ENCODE measurements at places on chromosomes 6 and 20.

DNA sequence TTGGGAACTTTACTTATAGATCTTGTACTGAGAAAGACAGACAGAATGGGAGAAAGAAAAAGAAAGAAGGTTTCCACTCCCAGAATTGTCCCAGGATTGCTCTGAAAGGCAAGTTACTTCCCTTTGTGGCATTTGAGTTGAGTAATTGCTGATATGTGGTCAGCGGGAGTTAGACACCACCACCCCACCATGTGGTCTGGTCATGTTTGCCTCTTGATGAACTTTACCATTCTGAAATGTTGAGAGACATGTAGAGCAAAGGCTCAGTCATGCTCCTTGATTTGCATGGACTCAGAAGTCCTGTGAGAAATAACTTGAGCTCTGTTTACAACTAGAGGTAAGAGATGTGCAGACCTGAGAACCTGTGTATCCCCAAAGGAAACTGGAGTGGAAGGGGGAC lies 17.1 kb downstream of the TCF21 start:
- DNase-seq = no peak

GRCh38 chr20:9981829-9982228 lies 53.0 kb upstream of the ANKEF1 start:
- DNase-seq = no peak

DNA sequence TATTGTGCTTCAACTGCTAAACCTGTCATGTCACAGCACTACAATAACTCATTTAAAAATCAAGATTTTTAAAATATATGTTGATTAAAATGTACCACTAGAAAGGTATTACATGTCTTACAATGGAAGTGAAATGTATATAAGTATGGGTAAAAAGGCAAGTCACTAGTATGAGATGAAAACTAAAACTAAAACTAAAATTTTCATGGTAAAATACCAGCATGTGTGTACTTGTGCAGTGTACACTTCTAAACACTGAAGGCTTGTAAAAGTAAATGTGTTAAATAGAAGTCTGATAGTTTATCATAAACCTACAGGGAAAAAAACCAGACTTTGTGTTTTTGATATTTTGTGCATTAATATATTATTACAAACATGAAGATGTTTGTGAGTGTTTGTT lies 13.7 kb upstream of the TMEM244 start:
- DNase-seq = no peak

DNA sequence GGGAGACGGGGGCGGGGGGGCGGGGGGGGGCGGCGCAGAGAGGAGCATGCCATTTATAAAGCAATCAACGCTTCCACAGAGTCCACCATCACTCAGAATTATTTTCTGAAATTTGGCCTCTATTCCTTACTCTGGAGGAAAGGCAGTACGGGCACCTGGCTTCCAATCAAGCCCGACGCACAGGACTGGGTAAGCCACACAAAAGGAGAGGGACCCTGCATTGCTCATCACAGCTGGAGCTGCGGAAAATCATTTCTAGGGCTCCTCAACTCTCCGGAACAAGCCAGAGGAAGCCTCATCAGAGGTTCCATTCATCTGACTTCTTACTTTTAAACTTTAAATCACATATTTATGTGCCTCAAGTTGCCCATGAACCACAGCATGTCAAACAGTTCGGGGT lies 55.9 kb downstream of the TTI1 start:
- no peak for DNase-seq

DNA sequence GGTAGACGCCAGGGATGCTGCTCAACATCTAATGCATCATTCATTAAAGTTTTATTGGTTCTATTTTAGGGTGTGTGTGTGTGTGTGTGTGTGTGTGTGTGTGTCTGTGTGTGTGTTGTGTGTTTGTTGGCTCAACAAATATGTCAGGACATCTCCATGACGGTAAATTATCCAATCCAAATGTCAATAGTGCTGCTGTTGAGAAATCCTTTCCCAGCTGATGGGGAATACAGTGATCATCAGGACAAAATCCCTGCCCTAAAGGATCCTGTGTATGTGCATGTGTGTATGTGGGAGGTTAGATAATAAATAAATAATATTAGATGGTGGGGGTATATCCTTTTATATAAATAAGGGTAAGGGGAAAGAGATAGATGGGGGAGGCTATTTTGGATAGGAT lies 59.6 kb downstream of the RNF144B start:
- DNase-seq = no peak

DNA sequence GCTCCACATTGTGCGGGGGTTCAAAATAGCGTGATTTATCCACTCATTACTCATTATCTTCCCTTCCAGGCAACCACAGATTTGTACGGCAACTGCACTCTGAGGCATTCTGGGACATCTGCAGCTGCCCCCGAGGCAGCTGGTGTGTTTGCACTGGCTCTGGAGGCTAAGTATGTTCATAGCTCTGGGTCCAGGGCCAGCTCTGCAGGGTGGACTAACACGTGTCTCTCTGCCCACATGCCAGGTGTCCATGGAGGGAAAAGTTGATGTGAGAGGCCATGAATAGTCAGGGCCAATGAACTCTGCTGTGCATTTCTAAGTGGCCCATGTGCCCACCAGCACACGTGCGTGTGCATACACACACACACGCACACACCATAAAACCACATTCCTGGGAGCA lies 74.9 kb downstream of the BFSP1 start:
- DNase-seq = no peak

GRCh38 chr6:121506761-121507754 lies 71.6 kb downstream of the GJA1 start:
- no peak for DNase-seq

DNA sequence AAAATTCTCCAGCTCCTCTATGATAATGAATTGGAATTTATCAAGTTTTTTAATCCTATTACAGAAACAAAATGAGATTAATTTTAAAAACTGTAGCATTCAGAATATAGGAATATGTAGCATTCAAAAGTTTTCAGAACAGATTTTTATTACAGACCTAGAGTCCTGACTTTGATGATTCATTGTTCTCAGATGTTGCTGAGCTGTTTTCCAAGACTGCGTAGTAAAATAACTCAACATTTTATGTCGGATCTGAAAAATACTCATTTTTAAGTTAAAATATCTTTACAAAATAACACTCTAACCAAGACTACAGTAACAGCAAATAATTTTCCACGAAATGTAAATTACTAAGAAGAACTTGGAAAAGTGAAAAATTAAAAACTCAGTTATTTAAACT lies 67.1 kb downstream of the SYCP2 start:
- no peak for DNase-seq

- DNase-seq = peak; percentile 78
These were observed 57.0 kb upstream of the CD93 start for GRCh38 chr20:23143098-23143497.

DNA sequence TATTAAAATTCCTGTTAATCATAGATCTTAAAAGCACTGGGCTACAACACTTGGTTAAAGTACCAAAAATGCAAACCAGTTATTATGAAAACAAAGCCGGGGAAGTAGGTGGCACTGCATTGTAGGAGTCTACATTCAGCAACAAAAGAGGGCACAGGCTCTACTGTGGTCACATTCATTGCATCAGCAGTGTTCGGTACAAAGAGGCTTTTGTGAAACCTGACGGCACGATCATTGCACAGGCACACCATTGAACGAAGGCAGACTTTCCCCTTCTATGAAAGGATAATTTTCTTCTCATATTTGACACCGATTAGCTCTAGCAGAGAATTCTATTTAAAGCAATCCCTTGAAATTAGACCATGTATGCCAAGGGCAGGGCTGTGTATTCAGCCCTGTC lies 44.6 kb upstream of the AGPAT4 start:
- DNase-seq = no peak

- DNase-seq = no peak
These were observed 65.0 kb upstream of the CD93 start for GRCh38 chr20:23151008-23151703.

DNA sequence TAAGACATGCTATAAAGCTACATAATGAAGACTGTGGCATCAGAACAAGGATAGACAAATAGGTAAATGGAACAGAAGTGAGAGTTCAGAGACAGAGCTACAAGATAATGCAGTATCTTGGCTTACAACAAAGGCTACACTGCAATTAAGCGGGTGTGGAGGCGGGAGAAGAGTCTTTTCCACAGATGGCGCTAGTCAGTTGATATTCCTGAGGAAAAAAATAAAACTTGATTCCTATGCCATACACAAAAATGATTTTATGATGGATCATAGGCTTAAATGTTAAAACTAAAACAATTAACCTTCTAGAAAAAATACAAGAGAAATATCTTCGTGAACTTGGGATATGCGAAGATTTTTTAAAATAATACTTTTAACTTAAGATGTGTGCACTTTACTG lies 31.0 kb downstream of the RIN2 start:
- no peak for DNase-seq

DNA sequence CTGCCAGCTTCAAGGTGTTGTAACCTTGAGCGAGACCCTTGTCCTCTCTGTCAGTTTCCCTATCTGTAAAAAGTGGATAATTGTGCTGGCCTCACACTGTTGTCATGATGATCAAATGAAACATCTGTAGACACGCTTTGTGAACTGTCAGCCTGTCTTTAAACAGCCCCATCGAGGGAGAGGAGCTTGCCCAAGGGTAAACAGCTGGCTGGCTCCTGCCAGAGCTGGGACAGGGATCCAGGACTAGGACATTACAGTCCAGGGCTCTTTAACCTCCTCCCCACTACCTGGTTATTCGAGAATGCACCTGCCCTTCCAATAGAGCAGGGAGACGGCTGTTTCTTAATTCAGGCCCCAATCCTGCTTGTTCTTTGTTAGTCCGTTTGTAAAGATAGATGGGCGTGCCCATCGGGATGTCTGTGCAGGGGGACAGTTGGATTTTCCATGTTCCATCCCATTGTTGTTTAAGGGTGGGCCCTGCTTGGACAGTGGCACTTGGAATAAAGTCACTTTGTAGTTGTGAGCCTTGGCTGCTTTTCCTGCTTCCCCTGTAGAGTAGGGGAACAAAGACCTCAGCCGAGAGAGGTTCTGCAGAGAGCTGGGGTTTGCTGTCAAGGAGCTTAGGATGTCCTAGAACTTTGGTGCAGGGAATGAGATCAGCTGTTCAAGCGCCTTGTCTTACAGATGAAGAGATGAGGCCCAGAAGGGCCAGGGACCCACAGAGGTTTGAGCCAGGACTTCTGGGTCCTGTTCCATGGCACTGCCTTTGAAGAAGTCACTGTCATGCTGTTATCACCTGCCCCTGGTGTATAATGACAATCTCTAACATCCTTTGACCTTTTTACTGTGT lies 77.9 kb upstream of the MYL9 start:
- DNase-seq = no peak

GRCh38 chr6:19934996-19935591 lies 97.9 kb downstream of the ID4 start:
- DNase-seq = no peak

- DNase-seq = no peak
These were observed 166.8 kb downstream of the IBTK start for GRCh38 chr6:82080767-82081166.

GRCh38 chr6:156131221-156131903 lies 645.8 kb upstream of the ARID1B start:
- DNase-seq = no peak

- DNase-seq = no peak
These were observed 431.8 kb upstream of the NOX3 start for GRCh38 chr6:155887421-155887820.

DNA sequence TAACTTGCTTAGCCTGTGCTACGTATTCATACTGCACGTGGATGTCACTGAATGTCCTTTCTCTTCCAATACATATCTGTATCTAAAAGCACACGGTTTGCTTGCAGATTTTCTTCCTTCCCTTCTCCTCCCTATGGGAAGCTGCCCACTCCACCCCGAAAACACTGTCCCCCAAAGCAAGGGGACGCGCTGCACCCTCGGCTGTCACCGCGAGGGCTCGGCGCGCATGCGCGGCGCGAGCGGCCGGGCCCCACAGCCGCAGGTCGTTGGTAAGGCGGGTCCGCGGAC lies 659 bp downstream of the TMX4 start:
- DNase-seq = no peak

DNA sequence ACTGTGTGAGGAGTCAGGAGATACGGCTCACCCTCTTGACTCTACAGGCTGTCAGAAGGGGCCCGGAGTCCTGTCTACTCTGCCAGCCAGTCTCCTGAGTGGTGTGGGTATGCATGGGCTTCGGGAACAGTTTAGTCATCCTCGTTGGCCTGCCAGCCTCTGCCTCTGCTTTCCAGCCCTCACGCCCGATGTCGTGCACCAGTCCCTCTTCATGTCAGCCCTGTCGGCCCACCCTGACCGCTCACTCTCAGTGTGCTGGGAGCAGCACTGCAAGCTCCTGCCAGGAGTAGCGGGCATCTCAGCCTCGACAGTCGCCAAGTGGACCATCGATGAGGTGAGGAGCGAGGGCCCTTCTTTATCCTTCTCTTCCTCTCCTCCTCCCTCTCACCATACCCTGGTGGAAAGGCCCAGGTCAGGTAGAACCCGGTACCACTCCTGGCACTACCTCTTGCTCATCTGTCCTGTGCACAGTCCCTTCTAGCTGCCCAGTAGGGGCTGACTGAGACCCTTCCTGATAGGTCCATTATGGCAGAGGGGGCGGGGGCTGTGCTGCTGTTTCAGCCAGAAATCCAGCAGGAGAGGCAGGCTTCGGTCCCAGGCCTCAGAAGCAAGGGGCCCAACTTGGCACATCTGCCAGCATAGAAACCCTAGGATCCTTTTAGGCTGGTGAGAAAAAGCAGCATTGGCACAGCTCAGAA lies 18.7 kb upstream of the SGK2 start:
- no peak for DNase-seq

DNA sequence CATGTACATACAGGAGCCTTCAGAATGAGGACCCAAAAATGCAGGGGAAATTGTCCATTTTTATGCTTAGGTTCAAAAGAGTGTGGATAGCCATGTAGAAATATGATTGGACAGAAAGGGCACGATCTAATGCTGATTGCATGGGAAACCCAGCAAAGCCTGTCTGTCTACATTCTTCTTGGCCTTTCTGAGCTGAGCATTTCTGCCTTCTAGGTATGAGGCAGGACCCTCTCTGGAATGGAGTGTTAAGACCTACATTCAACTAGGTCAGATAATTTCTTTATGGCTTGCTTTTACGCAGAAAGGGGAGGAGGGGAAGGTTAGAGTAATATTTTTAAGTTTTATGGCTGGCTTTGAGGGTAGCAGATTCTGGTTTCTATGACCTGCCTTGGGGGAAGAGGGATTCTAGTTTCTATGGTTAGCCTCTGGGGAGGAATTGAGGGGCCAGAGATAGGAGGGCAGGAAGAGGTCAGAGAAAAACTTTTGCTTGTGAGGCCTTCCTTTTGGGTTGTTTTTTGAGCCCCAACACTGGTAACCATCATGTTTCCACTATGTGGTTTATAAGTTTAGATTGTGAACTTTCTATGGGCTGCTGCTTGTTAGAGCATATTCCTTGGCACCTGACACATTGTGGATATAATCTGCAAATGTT lies 63.5 kb downstream of the LYRM2 start:
- no peak for DNase-seq

DNA sequence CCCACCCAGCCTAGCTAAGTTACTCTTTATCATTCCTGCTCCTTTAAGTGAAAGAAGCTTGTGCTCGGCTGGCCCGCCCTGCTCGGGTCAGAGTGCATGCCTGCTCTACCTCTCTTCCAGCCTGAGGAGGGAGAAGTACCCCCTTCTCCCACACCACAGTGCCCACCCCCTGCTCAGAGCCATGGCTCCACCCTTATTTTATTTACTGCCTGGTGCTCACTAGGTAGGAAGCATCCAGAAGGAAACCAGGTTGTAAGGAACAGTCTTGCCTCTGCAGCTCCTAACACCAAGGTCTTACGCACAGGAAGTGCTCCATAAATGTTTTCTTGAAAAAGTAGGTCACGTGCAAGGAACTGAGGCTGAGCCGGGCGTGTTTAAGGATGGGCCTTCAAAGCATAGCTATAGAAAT lies 105.7 kb upstream of the SNX9 start:
- DNase-seq = no peak
